ENCODE measurements at places on chromosomes 2 and 18.
A peak's percentile ranks its signal among the peaks of the same experiment; 100 is the strongest.

GRCh38 chr18:44579745-44580144 lies 100.9 kb upstream of the SETBP1 start:
- no peak for DNase-seq

- DNase-seq: no peak
These were observed 34.9 kb upstream of the PTPN4 start for GRCh38 chr2:119724656-119725485.

- DNase-seq: peak; percentile 38
These were observed 161.1 kb downstream of the ARL4C start for GRCh38 chr2:234335661-234336228.

- DNase-seq: no peak
These were observed 49.2 kb downstream of the CELF4 start for GRCh38 chr18:37516361-37516853.

- no peak for DNase-seq
These were observed 80.0 kb downstream of the CCDC93 start for GRCh38 chr2:117933884-117934354.

DNA sequence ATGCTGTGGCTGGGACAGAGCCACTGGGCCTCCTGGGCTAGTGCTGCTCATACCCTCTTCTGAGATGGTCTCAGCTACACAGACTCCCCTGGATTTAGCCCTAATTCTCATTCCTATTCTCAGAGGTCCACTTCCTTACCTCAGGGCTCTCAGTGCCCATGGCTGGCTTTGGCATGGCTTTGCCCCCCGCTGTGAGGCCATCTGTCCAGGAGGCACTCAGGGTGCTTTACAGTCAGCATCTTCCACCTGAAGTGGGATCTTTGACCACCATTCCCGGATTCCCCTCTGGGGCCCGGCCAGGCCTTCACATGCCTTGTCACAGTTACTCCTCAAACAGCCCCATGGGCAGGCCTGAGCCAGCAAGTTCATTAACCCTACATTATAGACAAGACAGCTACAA lies 161.8 kb downstream of the CELF4 start:
- DNase-seq: no peak

DNA sequence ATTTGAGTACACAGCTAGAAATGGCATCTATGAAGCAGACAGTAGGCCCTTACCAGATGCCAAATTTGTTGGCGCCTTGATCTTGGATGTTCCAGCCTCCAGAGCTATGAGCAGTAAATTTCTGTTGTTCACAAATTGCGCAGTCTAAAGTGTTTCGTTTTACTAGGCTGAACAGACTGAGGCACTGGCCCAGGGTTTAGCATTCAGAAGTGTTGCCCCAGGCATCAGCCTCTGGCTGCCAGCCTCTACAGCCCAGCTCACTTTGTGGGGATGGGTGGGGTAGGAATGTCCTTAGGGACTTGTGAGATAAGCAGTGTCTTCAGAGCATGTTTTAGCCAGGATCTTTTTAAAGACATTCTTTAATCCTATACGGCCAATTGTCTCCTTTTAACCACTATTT lies 51.5 kb upstream of the MGAT5 start:
- DNase-seq: no peak

GRCh38 chr2:39593439-39594393 lies 72.0 kb upstream of the TMEM178A start:
- DNase-seq: no peak

GRCh38 chr2:126979039-126980003 lies 80.6 kb downstream of the TEX51 start:
- no peak for DNase-seq

DNA sequence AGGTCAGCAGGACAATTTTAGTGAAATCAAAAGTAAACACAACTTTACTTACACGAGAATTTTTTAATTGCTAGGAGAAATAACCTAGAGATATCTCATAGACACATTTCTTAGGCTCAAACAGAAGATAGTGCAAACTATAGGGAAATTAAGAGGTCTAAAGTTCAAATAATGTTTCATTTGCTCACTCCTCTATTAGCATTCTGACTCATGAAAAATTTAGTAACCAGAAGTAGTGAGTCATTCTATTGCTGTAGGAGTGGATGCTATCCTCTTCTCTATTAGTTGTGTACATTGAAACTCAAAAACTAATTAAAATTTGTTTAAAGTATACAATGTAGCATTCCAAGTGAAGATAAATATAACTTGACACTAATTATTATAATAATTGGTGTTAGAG lies 908.3 kb upstream of the TMEFF2 start:
- no peak for DNase-seq

DNA sequence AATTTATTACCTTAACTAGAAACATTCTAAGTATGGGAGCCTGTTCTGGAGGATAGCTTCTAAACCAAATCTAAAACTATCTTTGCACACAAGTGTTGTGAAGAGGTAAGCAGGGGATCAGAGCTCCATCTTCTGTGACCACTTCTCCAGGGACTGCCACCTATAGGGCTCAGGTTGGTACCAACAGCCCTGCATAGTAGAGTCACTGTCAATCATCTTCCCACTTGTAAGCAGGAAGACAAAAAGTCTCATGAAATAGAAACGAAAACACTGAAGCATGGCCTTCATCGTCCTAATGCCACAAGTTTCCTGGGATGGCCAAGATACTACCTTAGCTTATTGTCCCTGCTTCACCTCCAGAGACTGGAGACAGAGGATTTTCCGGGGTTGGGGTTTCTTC lies 43.8 kb downstream of the KANSL3 start:
- DNase-seq: no peak
